ENCODE measurements at places on chromosomes 6 and 20.

DNA sequence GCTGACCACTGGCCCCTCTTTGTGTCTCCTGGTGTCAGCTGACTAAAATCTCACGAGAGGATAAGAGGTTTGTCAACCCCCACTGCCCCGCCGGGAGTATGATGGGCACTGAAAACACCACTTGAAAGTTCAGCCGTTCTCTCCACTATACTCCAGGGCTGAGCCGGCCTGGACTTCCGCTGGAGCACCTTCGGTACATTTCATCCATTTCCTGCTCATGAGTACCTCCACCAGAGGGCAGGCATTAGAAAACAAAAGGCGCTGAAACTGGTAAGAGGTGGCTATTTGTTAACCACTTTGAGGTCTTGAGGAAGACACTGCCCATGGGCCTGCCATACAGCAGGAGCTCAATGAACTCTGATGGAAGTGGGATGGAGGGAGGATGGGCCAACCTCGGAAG is 17.9 kb upstream of the ANKRD60 start:
- no peak for DNase-seq

DNA sequence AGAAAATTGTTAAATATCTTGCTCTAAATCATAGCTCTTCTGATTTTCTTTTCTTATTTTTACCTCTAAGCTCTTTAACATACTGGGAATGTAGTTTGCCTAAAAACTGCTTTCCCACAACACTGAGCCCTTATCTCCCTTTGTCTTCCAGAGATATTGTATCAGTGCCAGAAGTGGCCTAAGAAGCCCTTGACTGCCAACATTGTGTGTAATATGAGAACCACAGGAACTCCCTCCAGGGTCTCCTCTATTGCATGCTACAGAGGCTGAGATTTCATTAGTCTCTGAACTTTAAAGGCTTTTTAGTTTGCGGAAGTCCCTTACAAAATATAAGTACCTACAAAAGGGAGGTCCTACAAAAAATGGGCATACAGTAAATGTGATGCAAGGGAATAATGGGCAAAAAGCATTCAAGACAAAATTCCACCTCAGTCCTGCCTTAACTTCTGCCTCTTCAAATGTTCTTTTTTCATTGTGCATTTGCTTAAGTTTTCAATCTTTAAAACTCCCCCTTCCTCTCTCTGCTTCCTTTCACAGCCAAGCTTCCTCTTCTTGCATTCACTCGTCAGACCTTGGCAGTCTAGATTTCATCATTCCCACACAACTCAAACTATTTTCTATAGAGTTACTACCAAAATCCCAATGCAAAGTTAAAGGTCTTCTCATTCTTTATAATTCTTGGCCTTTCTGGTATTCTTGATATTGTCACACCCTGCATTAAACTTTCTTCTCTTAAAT is 76.5 kb downstream of the ADGRG6 start:
- DNase-seq: no peak

DNA sequence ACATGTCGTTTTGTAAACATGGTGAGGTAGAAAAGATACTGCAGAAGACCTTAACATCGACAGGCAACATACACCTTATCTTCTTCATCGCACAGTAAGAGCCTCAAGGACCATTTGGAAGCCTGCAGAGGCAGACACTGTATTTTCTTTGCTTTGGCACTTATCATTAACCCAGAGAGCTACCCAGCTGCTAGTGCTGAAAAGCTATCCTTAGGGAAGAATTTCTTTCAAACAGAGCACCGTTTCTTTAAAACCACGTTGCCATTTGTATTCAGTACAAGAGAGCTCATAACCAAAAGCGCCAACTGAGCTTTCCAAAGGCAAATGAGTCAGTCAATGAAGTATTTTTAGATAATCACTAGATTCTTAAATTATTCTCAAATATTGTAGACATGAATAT is 306.6 kb downstream of the EPM2A start:
- DNase-seq: no peak

DNA sequence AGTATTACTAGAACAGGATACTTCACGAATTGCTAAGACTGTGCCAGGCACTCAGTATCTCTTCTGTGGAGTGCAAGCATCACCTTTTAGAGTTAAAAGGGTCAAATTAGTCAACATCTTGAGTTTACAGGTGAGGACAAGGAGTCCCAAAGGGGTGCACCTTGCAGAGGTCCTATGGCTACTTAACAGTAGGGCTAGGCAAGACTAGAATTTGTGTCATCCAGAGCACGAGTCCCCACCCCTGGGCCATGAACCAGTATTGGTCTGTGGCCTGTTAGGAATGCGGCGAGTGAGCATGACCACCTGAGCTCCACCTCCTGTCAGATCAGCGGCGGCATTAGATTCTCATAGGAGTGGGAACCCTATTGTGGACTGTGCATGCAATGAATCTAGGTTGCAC is 10.5 kb upstream of the DSTN start:
- no peak for DNase-seq

GRCh38 chr6:39143238-39143930 is 28.4 kb upstream of the SAYSD1 start:
- DNase-seq: no peak

DNA sequence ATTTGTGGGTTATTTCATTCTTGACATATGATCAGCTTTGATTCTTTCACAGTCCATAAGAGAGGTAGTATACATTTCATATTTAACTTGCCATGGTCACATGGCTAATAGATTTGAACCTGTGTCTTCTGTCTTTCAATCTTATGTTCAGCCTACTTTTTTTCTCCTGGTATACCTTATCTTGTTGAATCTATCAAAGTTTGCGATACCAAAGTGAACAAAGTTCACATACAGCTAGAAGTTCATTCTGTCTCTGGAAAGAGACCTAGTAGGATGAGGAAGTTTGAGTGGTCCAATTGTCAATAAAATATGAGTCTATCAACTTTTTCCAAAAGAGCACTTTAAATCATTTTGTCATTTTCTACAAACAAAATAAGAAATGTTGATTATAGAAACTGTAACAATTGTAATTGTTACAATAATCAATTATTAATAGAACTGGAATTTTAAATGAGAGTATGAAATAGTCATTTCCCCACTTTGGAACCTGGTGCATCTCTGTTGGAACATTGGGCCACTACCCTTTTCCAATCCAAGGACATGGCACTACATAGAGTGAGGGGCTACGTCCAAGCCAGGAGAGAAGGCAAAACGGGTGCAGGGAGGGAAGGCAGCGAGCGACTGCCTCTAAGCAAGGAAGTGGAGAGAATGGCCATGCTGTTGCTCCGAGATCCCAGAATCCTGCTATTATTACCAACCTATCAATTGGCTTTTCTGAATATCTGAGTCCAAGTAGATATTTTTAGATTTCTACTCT is 194.2 kb upstream of the FOXQ1 start:
- no peak for DNase-seq

DNA sequence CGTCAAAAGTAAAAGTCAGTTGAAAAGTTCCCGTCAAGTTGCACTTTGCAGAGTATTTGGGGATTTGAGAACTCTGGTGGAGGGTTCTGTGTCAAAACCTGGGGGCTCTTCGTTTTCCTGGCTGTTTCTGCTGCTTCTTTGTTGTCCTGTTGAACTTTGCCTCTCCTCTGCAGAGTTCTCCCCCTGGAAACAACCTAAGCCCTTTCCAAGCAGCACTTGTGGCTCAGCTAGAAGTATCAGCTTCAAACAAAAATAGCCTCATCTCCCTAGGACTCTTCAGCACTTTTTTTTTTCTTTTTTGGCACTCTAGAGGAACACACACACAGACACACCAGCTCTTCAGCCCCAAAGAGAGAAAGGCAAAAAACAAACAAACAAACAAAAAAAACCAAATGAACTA is at the start of gene TRDN:
TSS of gene TRDN (minus strand) at position 169 of the 400 bp plus-strand sequence. CDS start 175 bp downstream, outside the sequence.
- DNase-seq: no peak

DNA sequence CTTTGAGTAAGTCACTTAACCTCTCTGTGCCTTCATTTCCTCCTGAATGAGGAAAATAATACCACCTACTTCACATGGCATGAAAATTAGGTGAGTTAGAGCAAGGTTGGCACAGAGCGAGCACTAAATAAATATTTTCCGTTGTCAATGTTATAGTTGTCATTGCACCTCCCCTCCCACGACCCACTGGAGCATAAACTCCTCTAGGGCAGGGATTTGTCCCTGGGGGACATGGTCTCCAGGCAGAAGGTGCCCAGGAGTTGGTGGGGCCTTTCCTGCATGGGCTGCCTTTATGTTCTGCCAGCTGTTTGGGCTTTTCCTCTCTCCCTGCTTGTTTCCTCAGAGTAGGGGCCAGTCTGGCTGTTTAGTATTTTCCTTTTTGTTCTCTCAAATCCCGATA is 1.3 kb upstream of the ANGPT4 start:
- DNase-seq: no peak

DNA sequence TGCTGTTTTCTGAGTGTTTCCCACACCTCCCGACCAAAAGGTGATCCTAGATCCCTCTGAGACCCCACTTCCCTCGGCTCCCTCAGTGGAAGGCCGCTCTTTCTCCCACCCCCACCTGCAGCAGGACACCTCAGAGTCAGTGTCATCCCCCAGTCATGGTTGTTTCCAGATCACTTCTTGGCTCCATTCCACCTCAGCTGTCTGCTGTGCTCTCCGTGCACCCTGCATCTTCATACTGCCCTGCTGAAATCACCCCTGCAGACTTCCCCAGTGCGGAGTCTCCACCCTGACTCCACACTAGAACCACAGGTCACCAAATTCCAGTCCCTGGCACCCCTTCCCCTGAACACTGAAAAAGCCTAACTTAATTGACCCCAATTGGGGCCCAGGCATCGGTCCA is 255.1 kb upstream of the CDYL start:
- DNase-seq: no peak

GRCh38 chr6:85314586-85314985 is 135.3 kb upstream of the NT5E start:
- no peak for DNase-seq

Data from SJSA1 (cell line).